HCT116 (cell line): ENCODE measurements at places on chromosomes 7 and 10. TPM values are rescaled to one million over a fixed set of nuclear protein-coding genes. Genes with fewer than 3 reads are reported as not detected.
A peak's percentile ranks its signal among the peaks of the same experiment; 100 is the strongest.

Gene CNTNAP2
- 0.37 TPM for total RNA-seq

Gene AGBL3
- total RNA-seq: 1.9 TPM

Gene PRPS1L1
- not detected for total RNA-seq

DNA sequence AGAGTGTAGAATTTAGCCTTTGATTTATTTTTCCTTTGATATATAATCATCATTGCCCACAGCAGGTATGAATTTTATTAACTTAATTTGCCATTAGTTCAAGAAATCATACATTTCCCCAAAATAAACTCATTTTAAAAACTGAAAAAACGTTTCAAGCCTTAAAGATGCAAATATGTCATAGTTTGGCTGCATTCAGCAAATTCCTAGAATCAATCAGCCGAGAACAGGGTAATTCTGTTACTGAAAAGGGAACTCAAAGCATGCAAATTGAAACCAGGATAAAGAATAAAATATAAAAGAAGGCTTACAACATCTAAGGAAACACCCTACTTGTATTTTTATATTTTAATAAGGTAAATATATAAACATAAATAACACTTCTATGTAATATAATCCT, 233.8 kb upstream of the PRKCQ start:
- DNase-seq: no peak

GRCh38 chr10:132885451-132886210, 56.7 kb downstream of the CFAP46 start:
- DNase-seq: no peak

DNA sequence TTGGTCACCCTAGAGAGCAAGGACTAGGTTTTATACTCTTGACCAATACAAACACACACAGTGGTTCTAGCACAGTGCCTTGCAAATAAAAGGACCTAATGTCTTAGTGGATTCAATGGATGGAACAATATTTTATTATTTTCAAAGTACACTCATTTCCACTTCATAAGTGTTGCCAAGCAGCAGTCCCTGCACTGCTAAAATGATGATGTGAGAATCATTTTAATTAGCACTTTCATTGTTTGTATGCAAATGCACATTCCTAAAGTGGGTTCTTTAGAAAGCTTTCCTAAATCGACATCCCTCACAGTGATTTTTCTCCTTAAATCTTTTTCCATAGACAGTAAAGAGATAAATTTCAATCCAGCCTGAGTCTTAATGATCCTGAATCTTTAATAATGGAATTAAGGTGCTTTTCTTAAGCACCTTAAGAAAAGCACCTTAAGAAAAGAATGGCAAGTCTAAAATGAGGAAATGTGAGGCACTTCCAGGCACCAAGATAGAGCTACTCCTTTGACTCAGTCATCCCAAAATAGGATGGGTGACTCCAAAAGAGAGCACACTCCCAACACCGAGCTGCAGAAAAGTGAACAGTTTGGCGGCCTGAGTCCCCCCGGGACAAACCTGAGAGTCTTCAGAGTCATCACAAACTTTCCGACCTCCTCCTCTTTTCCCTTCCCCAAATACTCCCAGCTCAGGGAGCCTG, 84.5 kb downstream of the SORBS1 start:
- DNase-seq: no peak

- DNase-seq: no peak
These were observed 281.0 kb downstream of the ADRA2A start for GRCh38 chr10:111357859-111358258.

DNA sequence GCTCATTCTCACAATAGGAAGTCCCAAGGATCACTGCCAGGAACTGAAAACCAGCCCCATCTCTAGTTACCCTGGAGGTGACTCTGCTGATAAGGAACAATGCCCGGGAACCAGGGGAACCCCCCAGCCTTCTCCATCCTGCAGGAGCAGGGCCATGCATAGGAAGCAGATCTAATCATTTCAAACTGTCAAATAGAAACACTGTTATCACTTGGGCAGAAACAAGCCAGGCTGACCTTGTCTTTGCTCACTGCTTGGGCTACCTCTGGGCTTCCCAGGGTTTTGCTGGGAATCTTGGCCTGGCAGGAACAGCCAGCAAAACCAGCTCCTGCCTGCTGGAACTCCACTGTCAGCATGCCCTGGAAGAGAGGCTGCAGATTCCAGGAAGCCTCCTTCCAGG, 114.1 kb downstream of the RNF216 start:
- DNase-seq: no peak

GRCh38 chr10:31745612-31746376, 182.8 kb downstream of the ARHGAP12 start:
- peak; percentile 48 for DNase-seq

Gene C7orf33
- not detected for total RNA-seq

DNA sequence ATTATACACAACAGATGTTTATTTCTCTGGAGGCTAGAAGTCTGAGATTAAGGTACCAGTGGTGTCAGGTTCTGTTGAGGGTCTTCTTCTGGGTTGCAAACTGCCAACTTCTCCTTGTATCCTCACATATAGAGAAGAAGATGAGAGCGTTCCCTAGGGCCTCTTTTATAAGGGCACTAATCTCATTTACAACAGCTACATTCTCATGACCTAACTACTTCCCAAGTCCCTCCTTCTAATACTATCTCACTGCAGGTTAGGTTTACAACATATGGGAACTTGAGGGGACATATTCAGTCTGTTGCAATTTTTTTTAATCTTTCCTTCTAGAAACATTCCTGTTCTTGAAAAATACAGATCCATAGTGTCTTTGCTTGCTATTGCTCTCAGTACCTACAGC, 18.3 kb upstream of the FAM3C start:
- DNase-seq: no peak

- DNase-seq: no peak
These were observed 263.0 kb downstream of the BAMBI start for GRCh38 chr10:28940158-28940888.

GRCh38 chr7:32941181-32941580, 16.1 kb upstream of the FKBP9 start:
- DNase-seq: no peak

DNA sequence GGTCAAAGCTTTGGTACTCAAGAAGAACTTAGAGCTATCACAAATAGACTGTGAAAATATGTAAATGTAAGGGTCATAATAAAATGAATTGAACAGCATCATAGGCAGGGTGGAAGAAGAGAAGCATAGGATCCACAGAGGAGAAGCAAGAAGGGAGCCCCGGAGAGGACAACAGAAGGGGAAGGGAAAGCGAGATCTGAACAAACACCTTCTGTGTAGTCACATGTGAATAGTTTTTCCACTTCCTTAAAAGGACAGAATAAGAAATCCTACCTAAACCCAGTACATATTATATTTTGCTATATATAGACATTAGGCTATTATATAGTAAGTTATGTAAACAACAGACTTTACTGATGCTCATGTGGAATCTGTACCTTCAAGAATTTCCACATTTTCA, 160.2 kb downstream of the DKK1 start:
- no peak for DNase-seq

Gene CYCS
- 224 TPM for total RNA-seq

DNA sequence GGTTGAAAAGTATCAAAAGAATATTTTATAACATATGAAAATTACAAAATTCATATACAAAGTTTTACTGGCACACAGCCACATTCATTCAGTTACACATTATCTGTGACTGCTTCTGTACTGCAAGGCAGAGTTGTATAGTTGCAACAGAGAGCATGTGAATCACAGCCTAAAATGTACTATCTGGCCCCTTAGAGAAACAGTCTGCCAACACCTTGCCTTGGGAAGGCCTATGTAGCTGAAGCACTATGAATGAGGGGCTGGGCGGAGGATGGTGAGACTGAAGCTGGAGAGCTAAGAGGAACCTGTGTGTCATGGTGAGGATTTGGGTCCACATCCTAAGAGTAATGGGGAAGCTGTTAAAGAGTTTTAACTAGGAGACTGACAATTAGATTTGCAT, 35.7 kb downstream of the PDZD8 start:
- DNase-seq: no peak

DNA sequence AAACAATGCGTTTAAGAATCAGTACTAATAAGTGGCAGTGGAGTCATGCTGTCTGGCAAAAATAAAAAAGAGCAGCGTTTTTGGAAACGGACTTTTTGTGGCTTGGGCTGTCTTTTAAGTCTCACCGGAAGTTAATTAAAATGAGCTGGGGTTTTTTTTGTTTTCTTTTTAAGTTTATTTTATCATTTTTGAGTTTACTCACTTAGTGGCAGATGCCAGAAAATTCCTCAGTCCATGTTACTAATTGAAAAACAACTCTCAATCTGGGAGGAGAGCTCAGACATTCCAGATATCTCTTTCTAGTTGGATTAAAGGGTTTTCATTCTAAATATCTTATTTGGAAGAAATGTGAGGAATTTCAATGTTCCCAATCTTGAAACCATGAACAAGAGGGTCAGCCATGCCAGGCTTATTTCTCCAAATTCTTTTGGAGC, 133.8 kb upstream of the AGR3 start:
- no peak for DNase-seq

Gene PON1
- 0.20 TPM for total RNA-seq

- DNase-seq: no peak
These were observed 8.2 kb downstream of the CCSER2 start for GRCh38 chr10:84336406-84337090.

DNA sequence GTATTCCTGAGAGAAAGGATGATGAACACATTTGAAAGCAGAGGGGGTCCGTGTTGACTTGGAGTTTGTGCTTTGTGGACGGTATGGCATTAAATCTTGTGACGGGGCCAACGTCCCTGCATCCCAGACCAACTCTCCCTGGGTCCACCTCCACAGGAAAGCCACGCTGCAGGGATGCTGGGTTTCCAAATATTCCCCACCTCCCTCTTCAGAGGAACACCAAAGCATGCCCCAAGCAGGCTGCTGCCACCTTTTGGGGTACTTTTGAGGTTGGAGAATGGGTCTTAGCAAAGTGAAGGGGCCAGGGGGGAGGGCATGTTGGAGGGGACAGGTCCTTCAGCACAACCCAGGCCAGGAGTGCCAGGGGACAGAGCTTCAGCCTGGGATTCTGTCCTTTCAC, 504.4 kb downstream of the TCERG1L start:
- no peak for DNase-seq

GRCh38 chr10:23912884-23913404, 296.0 kb upstream of the KIAA1217 start:
- DNase-seq: no peak

DNA sequence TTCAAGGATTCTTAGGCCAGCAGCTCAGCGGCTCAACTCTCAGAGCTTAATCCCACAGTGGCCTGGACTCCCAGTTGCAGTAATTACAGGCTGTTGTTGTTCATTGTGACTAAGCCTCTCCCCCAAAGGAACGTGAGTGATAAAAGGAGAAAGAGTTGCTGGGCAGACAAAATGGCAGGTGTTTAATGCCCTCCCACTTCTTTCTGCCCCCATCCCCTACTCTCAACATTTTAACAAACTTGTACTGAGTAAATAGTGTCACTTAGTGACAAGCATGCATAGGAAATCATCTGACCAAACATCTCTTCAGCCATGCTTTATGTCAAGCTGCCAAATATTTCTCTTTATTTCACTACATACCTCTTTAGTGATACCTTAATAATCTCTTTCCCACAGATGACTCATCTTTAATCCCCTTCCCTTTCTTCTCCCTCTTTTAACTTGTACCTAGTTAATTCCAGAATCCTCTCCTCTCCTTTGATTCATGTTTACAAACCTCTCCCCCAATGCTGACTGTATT, 12.4 kb upstream of the MTERF1 start:
- DNase-seq: peak; percentile 21

GRCh38 chr7:115356139-115356746, 434.3 kb downstream of the MDFIC start:
- peak; percentile 21 for DNase-seq

GRCh38 chr10:11411926-11412545, 199.4 kb downstream of the USP6NL start:
- no peak for DNase-seq

Gene PNLIPRP2
- 1.1 TPM for total RNA-seq

DNA sequence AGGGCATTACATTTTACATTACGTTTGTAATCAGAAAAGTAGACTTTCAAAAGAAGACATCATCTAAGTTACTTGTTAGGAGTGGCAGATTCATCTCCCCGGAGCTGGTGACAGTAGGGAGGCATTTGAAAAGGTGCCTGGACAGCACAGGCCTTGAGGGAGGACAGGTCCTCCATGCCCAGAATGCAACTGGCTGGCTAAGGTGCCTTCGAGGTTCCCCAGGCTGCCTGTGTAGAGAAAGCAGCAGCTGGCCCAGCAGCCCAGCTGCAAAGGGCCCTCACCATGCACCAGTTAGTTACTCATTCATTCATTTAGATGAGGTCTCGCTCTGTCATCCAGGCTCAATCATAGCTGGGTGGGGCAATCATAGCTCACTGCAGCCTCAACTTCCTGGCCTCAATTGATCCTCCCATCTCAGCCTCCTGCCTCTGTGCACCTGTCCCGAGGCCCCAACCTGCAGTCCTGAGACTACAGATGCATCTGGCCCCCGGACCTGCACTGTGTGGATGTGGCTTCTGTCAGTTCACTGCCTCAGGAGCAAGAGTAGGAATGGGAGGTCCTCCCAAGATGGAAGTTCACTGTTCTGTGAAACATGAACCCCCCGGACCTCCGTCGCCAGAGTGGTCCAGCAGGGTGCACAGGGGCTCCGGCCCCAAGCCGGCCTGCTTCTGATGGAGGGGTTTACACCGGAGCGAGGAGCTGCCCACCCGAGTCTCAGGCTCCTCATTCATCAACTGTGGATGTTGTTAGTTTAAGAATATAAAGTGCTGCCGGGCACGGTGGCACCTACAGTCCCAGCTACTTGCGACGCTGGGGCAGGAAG, 36.6 kb downstream of the PRKAG2 start:
- no peak for DNase-seq

Gene FLNC
- total RNA-seq: 42.8 TPM

DNA sequence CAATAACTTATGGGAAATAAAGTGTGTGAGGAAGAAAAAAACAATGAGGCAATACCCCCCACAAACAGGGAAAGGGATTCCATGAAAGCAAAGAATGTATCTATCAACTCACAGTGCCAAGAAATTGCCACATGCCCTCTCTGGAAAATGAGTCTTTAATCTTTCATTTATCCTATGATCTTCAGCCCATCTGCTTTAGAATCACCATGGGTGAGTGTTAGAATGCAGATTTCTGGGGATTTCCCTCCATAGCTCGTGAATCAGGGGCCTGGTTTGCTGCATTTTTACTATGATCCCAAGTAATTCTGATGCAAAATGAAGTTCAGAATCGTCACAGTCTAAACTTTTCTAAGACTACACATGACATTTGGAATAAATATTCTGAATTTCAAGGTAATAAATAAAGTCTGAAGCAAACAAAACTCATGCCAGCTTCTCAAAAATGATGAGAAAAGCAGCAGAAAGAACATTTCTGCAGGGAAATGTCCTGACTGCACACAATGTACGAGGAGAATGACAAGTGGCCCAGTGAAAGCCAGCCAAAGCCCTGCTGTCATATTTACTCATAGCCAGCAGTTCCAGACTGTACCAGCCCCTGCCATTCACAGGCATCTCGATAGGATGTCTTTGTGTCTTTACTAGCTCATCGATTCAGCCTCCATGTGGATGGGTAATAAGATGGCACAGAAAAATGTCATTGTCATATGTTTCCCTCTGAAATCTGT, 167.1 kb downstream of the ELMO1 start:
- no peak for DNase-seq

Gene YAE1
- 16.9 TPM for total RNA-seq
